ENCODE measurements at places on chromosomes 1 and 21. TPM values are rescaled to one million over a fixed set of nuclear protein-coding genes. Genes with fewer than 3 reads are reported as not detected.

PSMD4 gene
- total RNA-seq: 482 TPM

CD1E gene
- not detected for total RNA-seq

JAM2 gene
- 0.42 TPM for total RNA-seq

POU2F1 gene
- total RNA-seq: 5.6 TPM

ADAR gene
- total RNA-seq: 83.9 TPM

- DNase-seq: no peak
These were observed 21.4 kb upstream of the CLCA1 start for GRCh38 chr1:86447198-86447790.

DNA sequence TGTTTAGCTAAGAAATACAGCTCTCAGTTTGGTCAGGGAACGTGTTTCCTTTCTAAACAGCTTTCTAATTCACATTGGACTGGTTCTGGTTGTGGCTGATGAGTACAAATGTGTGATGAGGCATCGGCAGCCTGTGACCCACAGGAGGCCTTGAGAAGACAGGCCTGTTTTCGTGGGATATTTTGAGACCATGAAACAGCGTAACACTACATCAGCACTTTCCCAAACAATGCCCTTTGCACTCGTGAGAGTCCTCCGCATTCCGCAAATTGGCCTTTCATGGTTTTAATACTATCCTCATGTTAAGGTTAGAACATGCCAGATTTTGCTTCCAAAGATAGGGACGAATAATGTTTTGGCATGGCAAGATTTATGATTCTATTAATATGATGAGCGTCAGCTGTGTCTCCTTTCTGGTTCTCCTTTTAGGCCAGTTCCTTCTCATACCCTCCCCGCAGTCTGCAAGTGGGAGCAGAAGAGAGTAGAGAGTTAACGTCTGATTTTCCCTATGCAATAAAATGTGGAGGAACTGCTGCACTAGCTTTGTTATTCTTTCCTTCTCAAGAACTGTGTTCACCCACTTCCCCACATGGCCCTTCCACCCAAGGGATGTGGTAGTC is 84.3 kb upstream of the L1TD1 start:
- DNase-seq: no peak

- DNase-seq: no peak
These were observed 253.3 kb downstream of the DUSP10 start for GRCh38 chr1:221488550-221488949.

DNA sequence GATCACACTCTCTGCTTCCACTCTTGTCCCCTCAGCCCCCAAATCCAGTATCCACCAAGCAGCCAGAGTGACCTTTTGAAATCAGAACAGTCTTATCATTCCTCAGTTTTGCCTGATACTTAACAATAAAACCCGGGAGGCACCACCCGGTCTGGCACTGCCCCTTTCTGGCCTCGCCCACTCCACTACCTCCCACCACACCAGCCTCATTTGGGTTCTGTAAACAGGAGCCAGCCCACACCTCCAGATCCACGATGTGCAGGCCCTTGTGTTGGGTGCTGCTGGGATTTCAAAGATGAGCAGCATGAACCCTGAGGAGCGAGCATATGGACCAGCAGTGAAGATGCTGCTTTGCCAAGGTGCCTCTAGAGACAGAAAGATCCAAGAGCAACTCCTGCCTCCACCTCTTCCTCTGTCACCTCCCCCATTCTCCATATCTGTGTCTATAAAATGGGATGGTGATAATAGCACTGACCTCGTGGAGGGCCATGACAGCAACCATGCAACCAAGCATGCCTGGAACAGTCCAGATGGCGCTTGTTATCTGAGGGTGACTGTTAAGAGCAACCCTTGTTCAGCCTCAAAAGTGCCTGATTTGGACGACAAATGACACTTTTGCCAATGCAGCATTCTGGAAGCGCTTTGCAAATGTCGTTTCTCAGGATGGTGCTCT is 136.0 kb downstream of the IGSF21 start:
- no peak for DNase-seq

DNA sequence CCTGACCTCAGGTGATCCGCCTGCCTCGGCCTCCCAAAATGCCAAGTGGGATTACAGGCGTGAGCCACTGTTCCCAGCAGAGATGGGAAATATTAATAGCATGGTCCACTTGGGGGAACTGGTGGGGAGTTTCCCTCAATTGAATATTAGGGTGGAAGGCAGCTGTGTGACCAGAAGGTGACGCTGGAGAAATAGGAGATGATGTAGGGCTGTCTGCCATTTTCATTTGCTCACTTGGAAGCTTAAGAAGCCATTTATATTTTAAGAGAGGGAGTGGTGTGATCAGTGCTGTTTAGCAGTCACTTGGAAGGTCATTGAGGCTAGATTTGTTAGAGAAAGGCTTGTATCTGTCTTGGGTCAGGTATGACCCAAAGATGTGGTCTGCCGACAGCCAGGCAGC is 19.9 kb downstream of the KDM4A start:
- DNase-seq: no peak

DNA sequence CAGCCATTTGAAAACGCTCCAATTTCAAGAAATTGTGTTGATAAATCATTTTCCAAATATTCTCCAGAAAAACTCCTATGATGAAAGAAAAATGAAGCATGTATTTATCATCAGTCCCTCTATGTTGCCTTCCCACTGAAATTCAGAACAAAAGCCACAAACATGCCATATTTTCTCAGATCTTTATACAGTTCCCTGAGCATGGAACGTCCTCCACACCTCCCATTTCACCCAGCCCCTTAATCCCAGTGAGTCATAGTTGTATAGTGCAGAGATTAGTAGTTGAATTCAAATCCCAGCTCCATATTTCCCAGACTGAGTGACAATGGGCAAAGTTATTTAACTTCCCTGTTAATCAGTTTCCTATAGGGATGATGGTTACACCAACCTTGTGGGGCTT is 20.6 kb upstream of the NPL start:
- peak; percentile 13 for DNase-seq

DNA sequence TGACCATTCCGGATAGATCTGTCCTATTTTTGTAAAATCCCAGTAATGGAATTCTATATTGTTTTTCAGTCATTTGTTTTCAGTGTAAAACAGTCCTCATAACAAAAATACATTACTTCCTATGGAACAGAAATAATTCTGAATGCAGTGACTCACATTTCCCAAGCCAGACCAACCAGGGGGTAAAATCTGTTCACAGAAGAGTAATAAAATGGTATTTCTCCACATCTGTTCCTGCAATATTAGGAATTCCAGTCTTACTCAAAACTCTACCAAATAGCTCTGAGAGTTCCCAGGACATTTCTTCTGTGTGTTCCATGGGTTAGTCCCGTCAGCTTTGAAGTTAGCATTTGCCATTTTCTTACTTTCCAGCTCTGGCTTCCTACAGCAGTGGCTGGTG is 2.6 kb upstream of the DDR2 start:
- peak; percentile 23 for DNase-seq

GRCh38 chr21:41235201-41235600 is 67.2 kb downstream of the BACE2 start:
- no peak for DNase-seq

DNA sequence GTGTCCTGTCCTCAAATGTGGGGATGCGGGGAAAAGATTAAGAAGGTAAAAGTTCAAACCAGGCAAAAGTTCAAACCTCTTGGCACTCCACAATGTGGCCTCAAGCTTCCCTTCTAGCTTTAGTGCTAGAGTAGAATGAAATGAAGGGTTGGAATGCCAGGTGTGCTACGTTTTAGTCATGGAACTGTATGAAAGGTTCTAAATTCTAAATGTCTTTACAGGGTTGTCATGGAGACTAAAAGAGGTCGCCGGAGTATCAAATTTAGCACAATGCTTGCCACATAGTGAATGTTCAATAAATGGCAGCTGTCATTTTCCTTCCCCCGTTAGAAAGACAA is 57.2 kb upstream of the LRRC8D start:
- no peak for DNase-seq

DNA sequence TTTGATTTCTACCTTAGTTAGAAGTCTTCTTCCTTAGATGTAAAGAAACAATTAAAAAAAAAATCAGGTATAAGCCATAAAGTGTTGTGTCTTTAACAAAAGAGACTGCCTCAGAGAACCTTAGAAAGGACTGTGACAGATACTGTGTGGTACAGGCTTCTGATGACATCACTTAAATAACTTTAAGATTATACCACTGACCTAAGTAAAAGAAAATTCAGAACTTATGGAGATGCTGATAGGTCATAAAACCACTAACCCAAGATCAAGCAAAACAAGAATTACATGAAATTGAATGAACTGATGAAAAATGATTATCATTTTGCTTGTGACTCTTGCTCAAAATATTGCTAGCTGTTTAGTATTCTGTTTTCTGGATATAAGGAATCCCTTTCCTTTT is 220.8 kb downstream of the NRIP1 start:
- no peak for DNase-seq

DNA sequence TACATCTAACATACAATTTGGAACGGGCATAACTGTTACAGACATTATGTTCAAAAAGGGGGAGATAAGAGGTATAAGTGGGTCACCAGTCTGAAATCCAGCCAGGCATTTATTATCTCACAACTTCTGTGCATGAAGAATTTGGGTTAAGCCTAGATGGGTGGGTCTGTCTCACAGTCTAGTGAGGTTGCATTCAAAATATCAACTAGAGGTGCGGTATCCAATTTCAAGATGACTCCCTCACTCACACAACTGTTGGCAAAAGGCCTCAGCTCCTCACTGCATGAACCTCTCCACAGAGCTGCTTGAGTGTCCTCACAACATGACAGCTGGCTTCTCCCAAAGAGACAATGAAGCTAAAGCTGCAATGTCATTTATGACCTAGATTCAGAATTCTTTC is 4.7 kb downstream of the AUNIP start:
- DNase-seq: no peak
